ENCODE measurements at places on chromosomes 3 and 15. TPM values are rescaled to one million over a fixed set of nuclear protein-coding genes. Genes with fewer than 3 reads are reported as not detected.

ACKR2 gene
- total RNA-seq, result 0.49 TPM

STRIT1 gene
- total RNA-seq, result not detected

DNA sequence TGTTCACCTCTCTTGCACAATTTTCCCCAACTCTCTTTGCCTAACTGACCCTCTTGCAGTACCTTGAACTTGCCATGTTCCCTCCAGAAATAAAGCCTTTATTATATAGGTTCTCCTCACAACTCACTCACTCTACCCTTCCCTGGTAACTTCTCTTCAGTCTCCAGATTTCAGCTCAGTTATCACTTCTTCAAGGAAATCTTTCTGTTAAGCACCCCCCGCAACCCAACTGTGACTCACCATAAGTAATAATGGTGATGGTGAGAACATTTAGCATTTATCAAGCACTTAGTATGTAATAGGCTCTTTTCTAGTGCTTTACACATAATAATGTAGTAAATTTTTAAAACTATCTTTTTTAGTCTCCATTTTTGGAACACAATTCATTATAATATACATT lies 8.1 kb upstream of the OR5K1 start:
- H3K4me1 ChIP-seq, result no peaks in the 10 kb centered on the region
- H3K27ac ChIP-seq, result no peak overlapping the region
- no peak overlapping the region for H3K4me3 ChIP-seq

- H3K27ac ChIP-seq, result no peak overlapping the region
- no peaks in the 10 kb centered on the region for H3K4me1 ChIP-seq
- H3K36me3 ChIP-seq, result no peaks in the 10 kb centered on the region
- no peak overlapping the region for H3K4me3 ChIP-seq
- no peak for DNase-seq
- no peaks in the 10 kb centered on the region for H3K27me3 ChIP-seq
These were observed 382.4 kb downstream of the IL5RA start for GRCh38 chr3:2727610-2728318.

DNA sequence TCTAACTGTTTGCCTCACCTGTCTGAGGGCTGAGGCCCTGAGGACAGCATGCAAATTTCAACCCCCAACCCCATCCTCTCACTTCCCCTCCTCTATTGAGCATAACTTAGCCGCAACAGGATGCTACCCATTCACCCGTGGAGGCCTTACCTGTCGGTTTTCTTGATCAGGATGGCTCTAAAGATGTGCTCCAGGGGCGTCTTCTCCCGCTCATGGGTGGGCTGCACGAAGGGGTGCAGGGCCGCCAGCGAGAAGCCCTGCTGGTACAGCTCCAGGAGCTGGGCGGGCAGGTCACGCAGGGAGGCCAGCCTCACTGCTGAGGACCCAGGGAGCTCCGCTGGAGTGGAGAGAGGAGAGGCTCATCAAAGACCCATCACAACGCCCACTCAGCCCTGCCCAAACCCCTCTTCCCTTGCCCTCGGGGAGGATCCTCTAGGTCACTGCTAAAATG lies 79.8 kb downstream of the RFTN1 start:
- no peaks in the 10 kb centered on the region for H3K4me1 ChIP-seq
- H3K27ac ChIP-seq, result no peak overlapping the region
- H3K27me3 ChIP-seq, result no peaks in the 10 kb centered on the region
- H3K36me3 ChIP-seq, result peaks cover 20% of the 10 kb centered on the region
